Activated naive CD8-positive, alpha-beta T cell treated with anti-CD3 and anti-CD28 coated beads for 36 hours (primary cell): ENCODE measurements at places on chromosomes 12 and 14. TPM values are rescaled to one million over a fixed set of nuclear protein-coding genes. Genes with fewer than 3 reads are reported as not detected.

DNA sequence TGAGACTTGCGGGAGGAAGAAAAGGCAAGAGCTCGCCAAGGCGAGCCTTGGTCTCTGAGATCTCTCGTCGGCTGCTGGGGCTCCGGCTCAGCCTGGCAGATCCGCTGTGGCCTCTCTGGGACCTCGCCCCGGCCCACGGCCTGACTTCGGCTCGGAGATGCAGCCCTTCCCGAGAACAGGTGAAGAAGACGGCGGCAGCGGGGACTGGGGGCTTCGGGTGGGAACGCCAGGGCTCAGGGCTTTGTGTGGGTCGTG, 6.0 kb upstream of the HOXC9 start:
- no peak for DNase-seq

DNA sequence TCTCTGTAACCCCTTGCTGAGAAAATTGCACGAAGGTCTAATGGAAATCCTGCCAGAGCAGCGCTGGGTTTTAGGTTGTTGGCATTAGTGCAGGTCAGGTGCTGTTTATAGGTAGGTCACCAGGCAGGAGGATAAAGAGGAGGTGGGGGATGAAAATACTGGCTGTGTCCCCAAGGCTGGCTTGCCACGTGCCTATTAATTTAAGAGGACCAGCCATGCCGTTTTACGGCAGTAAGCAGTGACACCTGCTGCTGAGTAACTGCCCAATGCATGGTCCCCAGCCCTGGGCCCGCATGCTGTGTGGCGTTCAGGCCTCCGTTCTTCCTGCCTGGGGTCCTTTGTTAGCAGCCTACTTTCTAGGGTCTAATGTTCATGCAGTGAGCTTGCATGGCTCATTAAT, 67.2 kb downstream of the WDR20 start:
- DNase-seq, result no peak

DNA sequence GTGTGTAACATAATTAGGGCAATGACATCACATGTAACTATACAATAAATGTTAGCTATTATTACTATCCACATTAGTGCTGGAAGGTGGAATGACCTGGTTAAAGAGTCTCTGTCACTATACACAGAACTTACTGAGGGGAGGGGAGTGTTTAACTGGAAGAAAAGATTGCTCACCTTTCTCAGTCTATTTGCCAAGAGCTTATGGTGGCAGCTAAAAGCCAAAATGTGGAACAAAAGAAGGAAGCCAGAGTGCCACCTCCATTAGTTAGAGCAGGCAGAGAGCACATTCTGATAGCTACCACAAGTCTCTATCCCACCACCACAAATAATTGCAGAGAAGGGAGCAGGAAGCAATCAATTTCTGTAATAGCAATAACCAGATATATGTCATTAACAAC, 124.4 kb downstream of the MED13L start:
- no peak for DNase-seq

- DNase-seq, result peak; percentile 72
Observed at GRCh38 chr14:75654127-75654732, 6.4 kb downstream of the ERG28 start.

DNA sequence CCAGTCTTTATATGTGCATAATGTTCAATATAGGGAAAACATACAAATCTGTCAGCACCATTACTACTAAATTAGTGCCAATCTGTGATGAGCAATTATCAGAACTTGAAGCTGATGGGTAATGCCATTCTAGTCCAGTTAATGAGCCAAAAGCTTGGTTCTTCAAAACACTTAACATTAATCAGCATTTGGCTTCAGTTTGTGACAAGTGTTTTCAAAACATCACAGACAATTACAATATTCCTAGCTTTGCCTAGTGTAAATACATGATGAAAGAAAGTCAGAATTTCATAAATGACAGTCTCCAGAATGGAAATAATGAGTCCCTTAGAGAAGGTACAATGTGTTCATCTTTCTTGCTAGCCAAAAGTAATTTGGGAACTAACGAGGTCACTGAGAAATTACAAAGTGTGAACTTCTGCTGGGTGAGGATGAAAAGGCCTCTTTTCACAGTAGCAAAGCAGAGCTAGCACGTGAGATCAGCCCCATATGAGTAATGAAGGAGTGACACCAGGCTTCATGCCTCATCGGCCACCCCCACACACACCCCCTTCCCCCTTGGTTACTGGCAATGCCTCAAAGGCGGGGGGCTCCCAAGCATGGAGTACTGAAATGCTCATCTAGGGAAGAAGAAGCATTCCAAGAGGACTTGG, 180.6 kb upstream of the EEA1 start:
- DNase-seq, result peak; percentile 22

DNA sequence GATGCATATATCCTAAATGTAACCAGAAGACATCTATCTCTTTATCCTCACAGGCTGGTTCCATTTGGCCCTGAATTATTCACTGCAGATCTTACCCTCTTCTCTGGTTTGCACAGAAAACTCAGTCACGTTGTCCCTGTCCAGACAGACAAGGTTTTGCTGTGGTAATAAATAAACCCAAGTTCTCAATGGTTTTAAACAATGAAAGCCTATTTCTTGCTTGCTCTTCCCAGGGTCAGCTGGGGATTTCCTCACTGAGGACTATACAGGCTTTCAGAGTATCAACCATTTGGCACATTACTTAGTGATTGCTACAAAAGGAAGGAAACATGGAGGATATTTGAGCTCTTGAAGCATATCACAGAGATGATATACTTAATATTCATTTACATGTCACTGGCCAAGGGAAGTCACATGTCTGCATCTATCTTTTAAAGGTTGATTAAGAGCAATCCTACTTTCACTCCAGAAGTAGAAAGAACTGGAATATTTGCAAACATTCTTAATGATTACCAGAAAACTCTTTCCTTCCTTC, 24.4 kb upstream of the E2F7 start:
- DNase-seq, result no peak

GRCh38 chr14:96268431-96269358, 12.7 kb downstream of the BDKRB1 start:
- no peak for DNase-seq

DNA sequence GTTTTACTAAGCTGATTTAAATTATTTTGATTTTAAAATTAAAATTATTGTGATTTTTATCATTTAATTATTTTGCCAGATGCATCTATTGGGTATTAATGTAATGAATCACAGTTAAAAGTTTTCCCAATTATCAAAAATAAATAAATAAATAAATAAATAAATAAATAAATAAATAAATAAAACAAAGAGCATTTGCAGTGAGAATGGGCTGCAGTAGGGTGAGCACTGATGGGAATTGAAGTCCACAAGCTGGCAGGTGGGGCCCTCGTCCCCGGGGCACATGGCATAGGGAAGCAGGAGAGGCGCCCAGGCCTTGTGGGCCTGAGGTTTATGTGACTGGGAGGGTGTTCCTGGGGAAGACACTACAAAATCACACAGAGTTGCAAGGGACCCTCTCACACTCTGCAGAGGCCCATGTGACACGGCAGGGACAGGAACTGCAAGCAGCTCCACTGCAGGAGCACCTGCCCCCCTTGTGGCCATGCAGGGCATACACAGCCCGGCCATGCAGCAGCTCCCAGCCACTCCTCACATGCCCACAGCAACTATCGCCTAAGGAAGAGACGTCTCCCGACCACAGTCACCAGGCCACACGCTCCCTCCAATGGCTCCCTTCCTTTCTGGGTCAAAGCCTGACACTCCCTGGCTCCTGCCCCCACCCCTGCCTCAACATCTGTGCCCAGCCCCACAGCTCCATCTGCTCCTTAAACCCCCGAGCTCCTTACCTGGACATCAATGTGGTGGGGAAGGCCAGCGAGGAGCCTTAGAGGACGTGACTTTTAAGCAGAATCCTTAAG, 256.3 kb upstream of the SFSWAP start:
- DNase-seq, result peak; percentile 49

DNA sequence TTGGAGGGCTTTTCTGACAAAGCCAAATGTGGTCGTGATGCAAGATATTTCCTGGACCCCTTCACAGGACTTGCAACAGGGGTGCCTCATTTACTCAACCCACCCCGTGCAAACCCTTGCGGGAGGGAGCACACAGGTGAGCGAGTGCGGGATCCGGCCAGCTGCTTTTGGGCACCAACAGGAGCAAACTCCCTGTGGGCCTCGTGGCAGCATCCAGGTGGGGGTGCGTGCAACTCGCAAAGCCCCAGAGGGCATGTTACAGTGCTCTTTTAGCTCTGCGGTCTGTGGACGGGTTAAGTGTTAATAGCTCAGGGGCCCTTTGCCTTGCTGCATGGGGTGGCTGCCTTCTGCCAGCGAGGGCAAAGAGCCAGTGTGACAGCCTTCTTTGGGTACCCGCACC, 707.6 kb upstream of the MDGA2 start:
- DNase-seq, result no peak

GRCh38 chr12:52691841-52692150, 11.5 kb downstream of the KRT77 start:
- no peak for DNase-seq

DNA sequence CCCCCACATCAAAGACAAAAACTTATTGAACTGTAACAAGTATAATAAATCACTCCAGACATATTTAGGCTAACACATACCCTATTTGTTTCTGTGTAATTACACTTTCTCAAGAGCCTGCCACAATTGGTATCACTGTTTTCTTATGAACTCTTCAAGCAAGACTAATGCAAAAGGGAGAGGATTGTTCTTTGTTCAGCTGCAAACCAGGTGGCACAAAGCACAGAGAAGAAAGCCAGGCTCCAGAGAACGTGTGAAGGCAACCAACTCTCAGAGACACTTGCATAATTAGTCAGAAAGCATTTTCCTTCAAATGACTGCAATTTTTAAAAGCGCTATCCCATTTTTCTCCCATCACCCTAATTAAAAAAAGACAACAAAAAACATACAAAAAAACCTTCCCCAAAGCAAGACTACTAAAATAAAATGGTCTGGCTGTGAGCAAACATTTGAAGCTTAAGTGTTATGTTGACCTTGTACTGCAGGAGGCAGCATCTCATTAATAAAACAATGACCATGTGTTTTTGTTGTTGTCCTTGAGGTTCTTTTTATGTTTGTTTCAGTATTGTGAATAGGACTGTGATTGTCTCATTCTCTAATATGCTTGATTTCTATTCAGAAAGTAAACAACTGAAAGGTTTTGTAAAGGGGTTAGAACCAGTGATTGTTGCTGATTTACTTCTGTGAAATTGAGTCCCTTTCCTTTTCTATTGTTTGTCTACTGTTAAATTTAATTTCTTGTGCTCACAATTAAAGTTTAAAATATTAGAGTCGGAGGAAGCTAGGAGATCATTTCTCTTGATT, 452.7 kb upstream of the PDE3A start:
- no peak for DNase-seq

GRCh38 chr12:102799229-102799628, 117.8 kb downstream of the PAH start:
- no peak for DNase-seq

DNA sequence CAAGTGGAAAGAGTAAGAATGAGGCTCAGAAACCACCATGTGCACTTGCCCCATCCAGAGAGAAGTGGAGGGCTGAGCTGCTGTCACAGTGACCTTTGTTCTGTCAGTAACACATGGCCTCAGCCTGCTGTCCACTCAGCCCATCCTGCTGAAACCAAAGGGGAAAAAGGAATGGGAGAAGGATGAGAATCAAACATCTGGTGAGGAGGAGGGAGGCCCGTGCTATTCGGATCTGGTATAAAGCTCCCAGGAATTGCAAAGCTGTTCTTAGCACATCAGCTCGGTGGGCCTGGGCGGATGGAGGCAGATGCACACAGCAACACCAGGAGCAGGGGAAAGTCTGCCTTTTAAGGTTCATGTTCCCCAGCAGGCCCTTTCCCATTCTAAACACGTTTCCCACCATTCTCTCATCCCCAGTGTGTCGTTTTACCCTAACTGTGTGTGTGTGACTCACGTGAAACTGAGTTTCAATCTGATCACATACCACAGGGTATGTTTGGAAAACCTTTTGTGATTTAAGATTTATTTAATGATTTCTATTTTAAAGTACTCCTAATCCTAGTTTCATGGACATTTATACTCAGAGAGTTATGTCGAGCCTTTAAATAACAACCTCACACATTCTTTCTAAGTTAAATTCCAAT, 36.8 kb downstream of the RTRAF start:
- DNase-seq, result no peak

- no peak for DNase-seq
Observed at GRCh38 chr12:26748741-26749431, 84.1 kb downstream of the ITPR2 start.

GRCh38 chr14:24630087-24630871, 3.7 kb downstream of the GZMB start:
- DNase-seq, result no peak

GRCh38 chr12:121025442-121026226, 9.3 kb upstream of the C12orf43 start:
- DNase-seq, result no peak

- no peak for DNase-seq
Observed at GRCh38 chr12:94265539-94265938, 117.2 kb downstream of the PLXNC1 start.

GRCh38 chr14:54603362-54603761, 36.4 kb downstream of the SAMD4A start:
- no peak for DNase-seq

DNA sequence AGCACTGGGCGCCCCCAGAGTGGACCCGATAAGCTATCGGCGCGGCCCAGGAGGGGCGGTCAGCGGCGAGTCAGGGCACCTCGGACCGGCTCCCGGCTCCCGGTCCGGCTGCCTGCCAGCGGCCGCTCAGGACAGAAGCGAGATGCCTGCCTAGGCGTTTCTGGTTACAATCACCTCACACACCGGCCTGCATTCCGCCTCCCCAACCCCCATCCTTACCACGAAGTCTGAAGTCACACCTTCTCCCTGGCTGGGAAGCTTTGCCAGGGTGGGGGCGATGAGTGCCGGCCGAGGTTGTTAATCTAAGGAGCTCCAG, 42.6 kb upstream of the TBX5 start:
- DNase-seq, result no peak

- DNase-seq, result peak; percentile 29
Observed at GRCh38 chr12:56836800-56837663, 73.9 kb downstream of the HSD17B6 start.

GRCh38 chr14:35247777-35248475, 44.3 kb upstream of the PSMA6 start:
- no peak for DNase-seq

GRCh38 chr12:12460935-12461922, 101.4 kb downstream of the DUSP16 start:
- DNase-seq, result peak; percentile 32

Gene FGF23
- not detected for total RNA-seq

Gene COCH
- 7.2 TPM for total RNA-seq

Gene DEGS2
- 1.8 TPM for total RNA-seq

Gene RAB15
- total RNA-seq, result 3.4 TPM

Gene TAS2R30
- total RNA-seq, result 0.97 TPM

Gene KRT7
- total RNA-seq, result 2.4 TPM

Gene TMEM229B
- 3.1 TPM for total RNA-seq

Gene ASCL1
- not detected for total RNA-seq

Gene CFAP54
- total RNA-seq, result 0.52 TPM

Gene KRT75
- not detected for total RNA-seq

Gene PAX9
- not detected for total RNA-seq

Gene LIN7A
- total RNA-seq, result not detected

Gene CHST11
- 19.1 TPM for total RNA-seq

Gene TPH2
- total RNA-seq, result not detected

Gene AQP2
- total RNA-seq, result not detected
